Hematopoietic multipotent progenitor cell treated with erythropoietin and hydrocortisone succinate and interleukin-3 and kit ligand, for 15 days (in vitro differentiated cells): ENCODE measurements at places on chromosomes 1 and 21.

DNA sequence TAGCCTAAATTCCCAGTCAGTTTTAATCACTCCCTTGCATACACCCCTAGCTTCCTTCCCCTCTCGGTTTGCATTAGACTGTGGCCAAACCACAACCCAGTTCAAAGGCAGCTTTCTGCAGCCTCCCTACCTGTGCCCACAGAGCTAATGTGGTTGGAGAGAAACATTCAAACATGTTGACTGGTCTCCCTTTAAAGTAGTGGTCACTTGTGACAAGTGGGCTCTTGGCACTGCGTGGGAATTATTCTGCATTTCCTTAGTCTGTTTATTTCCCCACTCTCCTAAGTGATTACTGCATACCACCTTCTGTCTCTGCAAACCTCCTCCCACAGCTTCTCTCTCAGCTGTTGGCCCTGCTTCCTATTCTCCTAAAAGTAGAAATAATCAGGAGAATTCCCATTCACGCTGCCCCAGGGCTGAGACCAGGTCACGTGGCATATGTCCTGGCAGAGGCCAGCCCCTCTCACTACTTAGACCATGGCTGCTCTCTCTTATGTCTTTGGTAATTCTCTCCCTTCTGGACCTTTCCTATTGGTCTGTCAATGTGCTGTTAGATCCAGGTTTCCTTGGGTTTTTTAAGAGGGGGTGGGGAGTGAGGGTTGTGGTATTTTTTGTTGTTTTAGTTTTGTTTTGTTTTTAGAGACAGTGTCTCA is 38.4 kb upstream of the CD101 start:
- no peak for DNase-seq

GRCh38 chr21:46459356-46460112 is 843 bp downstream of the DIP2A start:
- DNase-seq: no peak

DNA sequence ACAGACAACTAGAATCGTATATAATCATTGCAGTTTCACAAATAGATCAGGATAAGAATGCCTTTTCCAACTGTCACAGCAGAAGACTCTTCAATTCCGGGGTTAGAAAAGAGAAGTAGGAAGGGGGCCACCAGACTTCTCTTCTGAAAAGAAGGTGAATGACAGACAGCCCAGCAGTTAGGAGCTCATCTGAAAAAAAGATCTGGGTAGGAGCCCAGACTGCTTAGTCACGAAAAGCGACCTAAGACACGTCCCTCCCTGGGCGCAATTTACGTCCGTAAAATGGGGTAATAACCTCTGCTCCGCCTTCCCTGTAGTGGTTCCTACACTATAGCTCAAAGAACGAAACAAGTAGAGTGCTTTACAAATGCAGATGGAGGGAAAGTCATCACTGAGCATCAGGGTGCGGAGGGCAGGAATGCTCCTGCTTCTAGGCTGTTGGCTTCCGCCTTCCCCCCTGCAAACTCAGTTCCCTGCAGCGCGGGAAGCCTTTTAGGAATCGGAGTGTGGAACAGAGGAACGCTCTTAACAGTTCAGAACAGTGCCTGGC is 582 bp downstream of the ORC1 start:
- peak; percentile 86 for DNase-seq

DNA sequence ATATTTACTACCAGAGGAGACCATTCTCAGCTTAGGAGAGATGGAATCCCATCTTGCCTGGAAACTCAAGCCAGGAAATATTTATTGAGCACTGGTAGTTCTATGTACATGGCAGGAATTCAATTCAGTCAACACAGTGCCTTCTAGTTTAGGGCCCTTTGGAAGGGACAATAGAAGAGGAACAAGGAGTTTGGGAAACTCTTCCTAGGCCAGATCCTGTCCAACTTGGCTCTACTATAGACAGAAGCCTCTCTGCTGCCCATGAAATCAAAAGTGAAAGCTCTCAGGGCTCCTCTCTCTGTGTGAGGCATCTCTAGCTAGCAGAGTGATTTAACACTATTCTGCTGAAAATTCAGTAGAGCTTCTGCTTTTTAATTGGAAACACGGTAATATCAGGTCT is 244.6 kb upstream of the MAP1LC3C start:
- DNase-seq: no peak

- no peak for DNase-seq
Measured at GRCh38 chr1:92709738-92710137, 75.2 kb downstream of the EVI5 start.

DNA sequence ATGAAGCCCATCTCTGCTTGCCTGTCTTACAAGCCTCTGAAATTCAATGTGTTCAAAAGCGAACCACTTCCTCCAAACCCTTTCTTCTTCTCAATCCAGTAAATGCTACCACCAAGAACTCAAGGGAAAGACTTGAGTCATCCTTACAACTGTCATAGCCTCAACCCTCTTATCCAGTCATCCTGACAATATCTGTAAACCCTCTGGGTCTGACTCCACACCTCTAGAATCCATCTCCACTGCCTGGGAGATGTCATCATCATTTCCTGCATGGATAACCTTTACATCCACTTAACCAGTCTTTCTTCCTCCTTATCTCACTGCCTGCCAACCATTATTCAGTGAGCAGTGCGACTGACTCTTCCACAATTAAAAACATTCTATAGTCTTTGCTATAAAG is 441.1 kb downstream of the SETD4 start:
- DNase-seq: no peak

GRCh38 chr1:115322631-115323030 is 15.4 kb downstream of the NGF start:
- no peak for DNase-seq

DNA sequence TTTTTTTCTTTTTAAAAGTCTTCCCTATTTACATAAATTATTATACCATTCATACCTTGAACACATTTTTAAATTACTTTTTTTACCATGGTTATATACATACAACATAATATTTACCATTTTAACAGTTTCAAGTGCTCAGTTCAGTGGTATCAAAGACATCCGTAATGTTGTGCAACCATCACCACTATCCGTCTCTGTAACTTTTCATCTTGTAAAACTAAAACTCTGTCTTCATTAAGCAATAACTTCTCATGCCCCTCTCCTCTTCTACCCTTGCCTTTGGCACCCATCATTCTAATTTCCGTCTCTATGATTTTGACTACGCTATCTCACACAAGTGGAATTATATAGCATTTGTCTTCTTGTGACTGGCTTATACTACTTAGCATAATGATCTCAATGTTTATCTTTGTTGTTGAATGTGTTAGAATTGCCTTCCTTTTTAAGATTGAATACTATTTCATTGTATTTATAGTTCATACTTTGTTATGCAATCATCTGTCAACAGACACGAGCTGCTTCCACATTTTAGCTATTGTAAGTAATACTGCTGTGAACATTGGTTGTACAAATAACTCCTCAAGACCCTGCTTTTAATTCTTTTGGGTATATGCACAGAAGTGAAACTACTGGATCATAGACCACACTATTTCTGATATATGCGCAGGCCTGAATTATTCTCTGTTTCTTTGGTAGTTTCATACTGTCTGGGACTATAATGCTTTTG is 689.5 kb upstream of the NCAM2 start:
- DNase-seq: no peak

GRCh38 chr21:41821756-41822431 is 55.0 kb upstream of the RIPK4 start:
- DNase-seq: no peak

DNA sequence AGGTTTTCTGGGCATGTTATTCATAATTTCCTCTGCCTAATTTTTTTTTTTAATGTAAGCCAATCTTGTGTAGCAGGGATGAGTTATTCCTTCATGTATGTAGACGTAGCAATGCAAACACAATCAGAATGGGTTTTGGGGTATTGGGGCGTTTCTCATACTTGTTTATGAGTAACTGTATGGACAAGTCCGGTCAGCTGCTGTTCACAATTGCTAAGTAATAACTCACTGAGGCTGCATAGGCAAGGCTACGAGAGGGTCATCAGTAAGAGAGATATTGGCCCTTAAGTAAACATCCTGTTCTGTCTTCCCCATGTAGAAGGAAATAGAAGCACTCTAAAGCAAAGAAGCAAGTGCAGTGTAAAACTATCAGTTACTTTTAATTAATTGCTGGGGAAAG is 9.5 kb upstream of the TARS2 start:
- DNase-seq: no peak

GRCh38 chr1:18955441-18956192 is 859 bp downstream of the IFFO2 start:
- DNase-seq: no peak

- no peak for DNase-seq
Measured at GRCh38 chr1:31434101-31434871, 21.3 kb downstream of the SERINC2 start.

GRCh38 chr1:84236256-84236655 is 65.3 kb upstream of the SAMD13 start:
- DNase-seq: no peak

- no peak for DNase-seq
Measured at GRCh38 chr1:91750398-91750996, 135.5 kb downstream of the TGFBR3 start.

- no peak for DNase-seq
Measured at GRCh38 chr1:213931836-213932235, 55.9 kb upstream of the PROX1 start.

DNA sequence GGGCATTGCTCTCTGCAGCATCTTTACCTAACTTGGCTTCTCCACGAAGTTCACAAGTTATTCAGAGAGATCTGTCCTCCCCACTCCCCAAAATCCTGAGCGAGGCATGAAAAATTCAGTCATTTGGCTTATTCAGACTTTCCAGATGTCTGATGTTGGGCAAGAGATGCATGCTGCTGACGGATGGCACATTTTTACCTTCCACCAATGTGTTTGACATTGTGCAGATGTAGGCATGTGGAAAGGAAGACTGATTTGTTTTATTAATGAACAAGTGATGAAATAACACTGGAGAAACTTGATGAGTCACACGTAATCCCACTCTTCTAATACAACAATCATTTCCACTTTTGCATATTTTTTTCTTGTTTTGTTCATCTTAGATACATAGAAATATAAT is 86.7 kb downstream of the C1orf94 start:
- DNase-seq: no peak

DNA sequence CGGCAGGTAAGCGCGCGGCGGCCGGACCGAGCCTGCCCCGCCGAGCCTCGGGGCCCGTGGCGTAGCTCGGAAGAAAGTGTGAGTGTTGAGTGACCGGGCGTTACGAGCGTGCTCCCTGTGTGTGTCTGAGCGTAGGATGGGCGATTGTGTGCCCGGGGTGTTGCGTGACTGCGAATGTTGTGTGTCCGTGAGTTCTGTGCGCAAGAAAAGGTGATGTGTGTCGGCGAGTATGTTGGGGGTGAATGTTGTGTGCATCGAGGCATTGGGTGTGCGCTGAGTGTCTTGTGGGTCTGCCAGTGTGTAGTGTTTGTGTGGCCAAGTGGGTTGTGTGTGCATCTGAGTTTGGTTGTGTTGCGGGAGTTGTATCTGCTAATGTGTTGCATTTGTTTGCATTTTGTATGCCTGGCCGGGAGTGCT is 398 bp downstream of the PTPRU start:
- no peak for DNase-seq

GRCh38 chr1:112954945-112955772 is 837 bp downstream of the SLC16A1 start:
- DNase-seq: peak; percentile 48

GRCh38 chr21:14968029-14968428 is 96.8 kb downstream of the NRIP1 start:
- no peak for DNase-seq
